ENCODE measurements at places on chromosomes 3 and 15.

GRCh38 chr3:57654267-57654666, 38.6 kb downstream of the DENND6A start:
- DNase-seq: no peak

DNA sequence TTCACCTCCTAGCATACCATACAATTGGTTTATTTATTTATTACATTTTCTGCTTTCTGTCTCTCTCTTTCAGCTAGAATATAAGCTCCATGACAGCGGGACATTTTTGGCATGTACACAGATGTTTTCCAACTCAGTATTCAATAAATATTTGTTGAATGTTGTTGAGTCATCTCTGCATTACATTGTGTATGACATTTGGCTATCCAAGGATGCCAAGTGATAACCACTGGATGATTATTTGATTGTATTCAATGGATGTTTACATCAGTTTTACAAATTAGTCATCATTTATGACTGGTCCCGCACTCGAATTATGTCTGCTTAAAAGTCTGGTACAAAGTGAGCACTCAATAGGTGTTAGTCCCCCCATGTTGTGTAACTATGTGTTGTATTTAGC, 49.5 kb upstream of the STXBP5L start:
- DNase-seq: no peak

- DNase-seq: no peak
Measured at GRCh38 chr15:31160740-31161495, 59.4 kb upstream of the TRPM1 start.

- no peak for DNase-seq
Measured at GRCh38 chr15:68616397-68616796, 37.6 kb downstream of the CORO2B start.

DNA sequence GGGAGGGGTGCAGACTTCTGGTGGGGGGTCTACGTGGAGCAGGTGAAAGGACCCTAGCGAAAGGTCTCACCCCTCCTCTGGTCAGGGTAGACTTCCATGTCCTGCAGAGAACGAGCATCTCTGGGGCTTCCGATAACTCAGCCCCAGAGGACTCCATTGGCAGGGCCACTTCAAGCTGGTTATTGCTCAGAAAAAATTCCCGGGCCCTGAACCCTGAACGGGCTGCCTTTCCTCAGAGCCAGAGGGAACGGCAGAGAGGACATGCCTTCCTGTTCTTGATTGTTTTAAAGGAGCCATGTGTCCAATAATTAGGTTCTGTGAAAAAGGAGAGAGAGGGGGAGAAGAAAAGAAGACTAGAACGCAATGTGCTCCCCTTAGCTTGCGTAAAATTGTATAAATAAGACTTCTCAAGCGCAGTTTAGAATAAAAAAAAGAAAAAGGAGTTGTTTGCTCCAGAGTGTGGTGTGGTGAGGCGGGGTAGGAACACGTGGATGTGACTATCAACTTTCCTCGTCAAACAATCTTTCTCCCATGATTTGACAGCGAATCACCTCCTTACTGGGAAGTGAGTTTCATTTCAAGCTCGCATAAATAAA, 193.4 kb upstream of the UBE2E1 start:
- no peak for DNase-seq

- no peak for DNase-seq
Measured at GRCh38 chr3:171058058-171058457, 31.5 kb upstream of the SLC2A2 start.

GRCh38 chr15:92162657-92163056, 231.0 kb upstream of the ST8SIA2 start:
- no peak for DNase-seq

DNA sequence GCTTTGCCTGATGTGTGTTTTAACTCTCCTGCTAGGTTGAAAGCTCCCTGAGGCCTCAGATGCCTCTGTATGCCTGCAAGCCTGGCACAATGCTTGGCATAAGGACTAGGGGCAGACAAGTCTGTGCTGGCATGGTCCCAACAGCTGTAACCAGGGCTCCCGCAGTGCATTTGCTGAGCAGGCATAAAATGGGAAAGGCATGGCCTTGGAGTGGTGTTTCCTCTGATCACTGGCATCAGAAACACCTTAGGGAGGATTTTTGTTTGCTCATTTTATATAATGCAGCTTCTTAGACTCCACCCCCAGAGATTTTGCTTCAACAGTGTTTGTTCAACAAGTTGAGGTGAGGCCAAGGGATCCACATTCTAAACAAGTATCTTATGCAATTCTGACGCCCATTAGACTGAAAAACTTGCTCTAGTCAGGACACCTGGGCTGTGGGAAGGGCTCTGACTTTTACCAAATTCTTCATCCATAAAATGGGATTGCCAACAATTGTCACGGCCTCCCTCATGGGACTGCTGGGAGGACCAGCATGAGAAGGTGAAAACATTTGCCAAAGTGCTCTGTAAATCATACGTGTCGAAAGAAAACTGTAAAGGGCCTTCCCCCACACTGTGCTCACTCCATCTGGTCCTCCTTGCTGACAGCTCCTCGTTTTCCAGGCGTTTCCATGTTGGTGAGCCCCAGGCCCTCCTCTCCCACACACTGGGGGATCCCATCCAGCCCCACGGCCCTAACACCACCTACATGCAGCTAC, 43.1 kb downstream of the STARD5 start:
- DNase-seq: no peak

- no peak for DNase-seq
Measured at GRCh38 chr3:76673171-76673570, 366.7 kb upstream of the ROBO2 start.
